ENCODE measurements at places on chromosomes 3 and 15.

GRCh38 chr15:96234109-96234892 lies 96.2 kb upstream of the NR2F2 start:
- DNase-seq = no peak

- DNase-seq = no peak
These were observed 874.1 kb downstream of the ZPLD1 start for GRCh38 chr3:103308921-103309320.

GRCh38 chr3:72312339-72312738 lies 527.4 kb upstream of the PROK2 start:
- DNase-seq = no peak

- DNase-seq = no peak
These were observed 16.8 kb downstream of the PLXNB1 start for GRCh38 chr3:48413086-48413485.

- DNase-seq = no peak
These were observed 143.6 kb downstream of the USP13 start for GRCh38 chr3:179796421-179796820.

DNA sequence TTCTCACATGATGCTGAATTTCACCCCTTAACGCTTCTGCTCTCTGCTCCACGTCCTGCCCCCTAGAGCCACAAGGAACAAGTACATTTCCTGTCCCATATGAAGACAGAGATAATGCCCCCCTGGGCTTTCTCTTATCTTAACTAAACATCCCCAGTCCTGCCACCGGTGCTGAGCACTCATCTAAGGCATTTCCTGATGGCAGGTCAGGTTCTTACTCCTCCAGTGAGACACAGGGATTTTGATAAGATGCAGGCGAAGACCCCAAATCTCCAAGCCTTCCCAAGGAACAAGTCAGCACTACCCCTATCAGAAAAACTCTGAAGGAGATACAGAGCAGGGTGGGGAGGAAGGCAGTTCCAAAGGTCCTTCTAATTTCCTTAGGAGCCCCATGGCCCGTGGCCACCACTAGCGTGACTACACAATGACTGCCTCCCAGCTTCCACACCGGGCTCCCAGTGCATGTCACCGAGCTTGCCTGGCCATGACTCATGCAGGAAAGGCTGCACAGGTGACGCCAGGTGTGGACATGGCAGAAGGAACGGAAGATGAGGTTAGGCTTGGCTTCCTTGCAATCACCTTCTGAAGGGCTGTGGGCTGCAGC lies 152.9 kb downstream of the XXYLT1 start:
- DNase-seq = no peak

DNA sequence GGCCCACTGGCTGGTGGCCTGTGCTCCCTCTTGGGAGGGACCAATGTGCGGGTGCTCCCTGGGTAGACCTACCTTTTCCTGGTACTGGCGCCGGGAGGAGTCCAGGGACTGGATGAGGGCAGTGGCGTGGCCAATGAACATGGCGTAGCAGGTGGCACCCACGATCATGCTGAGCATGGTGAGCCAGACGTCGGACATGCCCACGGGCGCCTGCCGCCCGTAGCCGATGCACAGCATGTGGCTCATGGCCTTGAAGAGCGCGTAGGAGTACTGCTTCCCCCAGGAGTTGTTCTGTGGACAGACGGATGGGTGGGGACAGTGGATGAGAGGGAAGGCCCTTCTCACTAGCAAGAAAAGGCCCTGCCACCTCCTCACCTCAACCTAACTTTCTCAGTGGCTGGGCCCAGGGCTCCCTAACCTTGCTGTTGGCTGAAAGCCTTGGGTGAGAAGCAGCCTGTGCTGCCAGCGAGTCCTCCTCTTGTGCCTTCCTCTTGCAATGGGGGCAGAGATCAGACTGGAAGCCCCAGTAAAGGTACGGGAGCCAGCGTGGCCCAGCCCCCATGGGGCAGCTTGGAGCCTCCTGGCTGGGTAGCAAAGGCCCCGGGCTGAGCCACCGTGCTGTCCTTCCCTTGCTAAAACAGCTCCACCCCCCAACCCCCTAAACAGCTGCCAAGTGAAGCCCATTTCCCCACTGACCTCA lies 39.1 kb downstream of the HCN4 start:
- no peak for DNase-seq

- peak; percentile 47 for DNase-seq
These were observed 41.8 kb downstream of the IFT122 start for GRCh38 chr3:129481766-129482332.

GRCh38 chr15:51938286-51938685 lies 33.3 kb downstream of the LEO1 start:
- no peak for DNase-seq

GRCh38 chr3:121477589-121477988 lies 68.2 kb downstream of the POLQ start:
- DNase-seq = no peak

GRCh38 chr3:124839896-124840295 lies 47.3 kb downstream of the ITGB5 start:
- no peak for DNase-seq
